Panc1 (cell line): ENCODE measurements at places on chromosomes 16 and 17. TPM values are rescaled to one million over a fixed set of nuclear protein-coding genes. Genes with fewer than 3 reads are reported as not detected.

GRCh38 chr17:9897372-9897968 lies 7.6 kb downstream of the RCVRN start:
- H3K4me1 ChIP-seq: no peaks in the 10 kb centered on the region
- no peaks in the 10 kb centered on the region for H3K36me3 ChIP-seq
- no peak overlapping the region for H3K4me3 ChIP-seq

DNA sequence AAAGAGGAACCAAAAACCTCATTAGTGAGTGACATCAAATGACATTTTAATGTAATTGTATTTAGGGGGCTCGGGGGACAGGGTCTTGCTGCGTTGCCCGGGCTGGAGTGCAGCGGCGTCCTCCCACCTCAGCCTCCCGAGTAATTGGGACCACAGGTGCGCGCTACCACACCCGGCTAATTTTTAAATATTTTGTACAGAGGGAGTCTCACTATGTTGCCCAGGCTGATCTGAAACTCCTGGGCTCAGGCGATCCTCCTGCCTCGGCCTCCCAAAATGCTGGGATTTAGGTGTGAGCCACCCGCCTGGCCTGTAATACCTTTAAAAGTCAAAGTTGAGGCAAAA lies 581 bp downstream of the SNRNP25 start:
- no peak for DNase-seq
- H3K27ac ChIP-seq: peak overlapping the region; percentile 77
- H3K4me3 ChIP-seq: peak overlapping the region; percentile 81
- no peaks in the 10 kb centered on the region for H3K27me3 ChIP-seq

The SMIM36 gene
- not detected for total RNA-seq

DNA sequence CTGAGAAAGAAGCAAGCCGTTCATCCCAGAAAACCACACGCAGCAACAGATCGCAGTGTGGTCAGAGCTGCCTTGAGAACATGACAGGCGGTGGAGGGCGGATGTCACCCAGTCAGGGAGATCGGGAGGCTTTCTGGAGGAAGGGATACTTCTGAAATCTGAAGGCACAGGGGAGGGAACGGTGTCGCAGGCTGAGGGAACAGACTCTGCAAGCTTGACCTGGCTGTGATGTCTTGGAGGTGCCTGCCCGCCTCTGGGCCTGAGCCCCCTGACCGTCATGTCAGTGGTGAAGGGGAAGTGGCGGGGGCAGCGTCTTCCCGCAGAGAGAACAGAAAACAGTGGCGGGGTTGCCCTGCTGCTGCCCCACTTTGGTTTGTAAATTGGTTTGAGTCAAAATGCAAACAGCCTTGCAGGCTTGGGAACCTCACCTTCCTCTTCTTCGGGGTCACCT lies 8.1 kb upstream of the ATP2A3 start:
- no peaks in the 10 kb centered on the region; the same call in 1 of the 2 replicates for H3K4me1 ChIP-seq
- H3K4me3 ChIP-seq: no peak overlapping the region
- H3K27ac ChIP-seq: no peak overlapping the region
- H3K36me3 ChIP-seq: no peaks in the 10 kb centered on the region
- H3K27me3 ChIP-seq: no peaks in the 10 kb centered on the region
- DNase-seq: no peak

The TNFRSF17 gene
- not detected for total RNA-seq
